ENCODE measurements at places on chromosomes 3 and 15. TPM values are rescaled to one million over a fixed set of nuclear protein-coding genes. Genes with fewer than 3 reads are reported as not detected.

Gene ISLR2
- total RNA-seq: 2.6 TPM

DNA sequence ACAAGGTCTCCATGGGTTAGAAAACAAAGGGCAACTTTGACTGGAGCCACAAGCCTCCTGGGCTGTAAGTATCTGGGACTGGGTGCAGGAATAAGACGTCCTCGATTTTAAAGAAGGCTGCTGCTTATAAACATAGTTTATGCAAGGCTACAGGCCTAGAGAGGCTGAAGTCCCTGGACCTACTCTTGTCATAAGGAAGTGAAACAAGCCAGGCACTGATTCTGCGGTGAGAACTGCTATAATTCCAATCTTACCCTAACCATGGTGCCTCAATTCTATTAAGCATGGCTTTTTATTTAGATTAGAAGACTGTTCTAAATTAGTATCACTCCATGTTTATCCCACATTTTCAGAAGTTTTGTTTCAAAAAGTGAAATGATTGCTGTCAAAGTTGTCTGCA lies 777.6 kb downstream of the PLOD2 start:
- no peaks in the 10 kb centered on the region for H3K4me1 ChIP-seq
- no peak for DNase-seq
- no peaks in the 10 kb centered on the region for H3K36me3 ChIP-seq
- H3K27me3 ChIP-seq: no peaks in the 10 kb centered on the region
- no peak overlapping the region for H3K27ac ChIP-seq

Gene KY
- 12.1 TPM for total RNA-seq

- no peak overlapping the region for H3K27ac ChIP-seq
- H3K36me3 ChIP-seq: no peaks in the 10 kb centered on the region
- H3K27me3 ChIP-seq: no peaks in the 10 kb centered on the region
- no peak overlapping the region for H3K4me3 ChIP-seq
- peaks cover under 1% of the 10 kb centered on the region for H3K4me1 ChIP-seq
These were observed 941.1 kb upstream of the CFAP20DC start for GRCh38 chr3:59990915-59991314.

Gene CLDN16
- total RNA-seq: not detected

DNA sequence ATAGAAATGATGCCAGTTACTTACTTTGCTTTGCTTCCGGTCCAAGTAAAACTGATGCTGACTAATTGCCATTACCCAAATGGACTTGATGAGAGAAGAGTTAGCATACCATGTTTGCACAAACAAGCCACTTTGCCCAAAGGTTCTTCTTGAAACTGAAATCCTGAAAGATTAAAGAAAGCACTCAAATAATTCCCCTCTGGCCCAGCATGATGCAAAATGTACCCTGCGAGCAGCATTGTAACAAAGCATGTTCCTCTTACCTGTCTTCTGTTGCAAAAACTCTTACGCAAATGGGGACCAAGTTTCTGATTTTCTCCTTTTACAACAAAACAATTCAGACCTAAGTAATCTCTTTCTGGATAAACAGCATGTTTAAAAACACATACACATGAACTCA lies 74.5 kb upstream of the LMOD3 start:
- H3K36me3 ChIP-seq: peaks cover 39% of the 10 kb centered on the region
- no peak overlapping the region for H3K27ac ChIP-seq
- H3K4me3 ChIP-seq: no peak overlapping the region
- no peaks in the 10 kb centered on the region for H3K27me3 ChIP-seq

DNA sequence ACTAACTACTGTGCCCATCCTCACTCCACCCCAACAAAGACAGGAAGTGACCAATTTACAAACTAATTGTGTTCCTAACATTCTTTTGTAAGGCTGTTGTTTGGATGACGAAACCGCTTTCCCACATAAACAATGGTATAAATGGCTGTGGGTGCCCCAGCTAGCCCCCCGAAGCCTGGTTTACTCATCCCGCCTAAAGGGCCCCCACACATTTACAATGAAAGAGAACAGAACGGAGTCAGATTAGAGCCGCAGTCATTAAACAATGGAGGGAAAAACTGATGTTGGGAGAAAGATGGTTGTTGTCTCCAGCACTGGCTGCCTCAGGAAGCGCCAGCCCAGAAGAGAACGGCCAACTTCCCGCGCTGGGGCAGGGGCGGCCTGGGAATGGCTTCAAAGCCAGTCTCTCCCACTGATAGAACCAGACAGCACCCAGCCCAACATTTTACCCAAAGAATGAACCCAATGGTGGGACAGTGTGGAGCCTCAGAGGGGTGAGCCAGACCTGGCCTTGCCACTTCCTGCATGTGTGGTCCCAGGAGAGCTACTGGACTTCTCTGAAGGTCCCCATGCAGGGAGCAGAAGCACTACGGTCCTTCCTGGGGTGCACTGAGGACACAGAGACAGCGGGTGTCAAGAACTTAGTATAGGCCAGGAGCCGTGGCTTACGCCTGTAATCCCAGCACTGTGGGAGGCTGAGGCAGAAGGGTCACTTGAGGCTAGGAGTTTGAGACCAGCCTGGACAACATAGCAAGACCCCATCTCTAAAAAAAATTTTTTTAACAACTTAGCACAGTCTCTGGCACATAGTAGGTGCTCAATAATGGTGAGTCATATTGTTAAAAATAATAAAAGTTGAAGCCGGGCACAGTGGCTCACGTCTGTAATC lies 75.8 kb upstream of the GATA2 start:
- no peak overlapping the region for H3K4me3 ChIP-seq
- H3K36me3 ChIP-seq: no peaks in the 10 kb centered on the region
- H3K27me3 ChIP-seq: peaks cover 61% of the 10 kb centered on the region
- peaks cover 33% of the 10 kb centered on the region for H3K4me1 ChIP-seq
- no peak for DNase-seq
- peak overlapping the region; percentile 1 for H3K27ac ChIP-seq

- H3K27ac ChIP-seq: no peak overlapping the region
- no peak overlapping the region for H3K4me3 ChIP-seq
- no peak for DNase-seq
- H3K27me3 ChIP-seq: peaks cover 21% of the 10 kb centered on the region
- H3K36me3 ChIP-seq: no peaks in the 10 kb centered on the region
- H3K4me1 ChIP-seq: no peaks in the 10 kb centered on the region
These were observed 94.8 kb downstream of the ABHD5 start for GRCh38 chr3:43785551-43785950.

DNA sequence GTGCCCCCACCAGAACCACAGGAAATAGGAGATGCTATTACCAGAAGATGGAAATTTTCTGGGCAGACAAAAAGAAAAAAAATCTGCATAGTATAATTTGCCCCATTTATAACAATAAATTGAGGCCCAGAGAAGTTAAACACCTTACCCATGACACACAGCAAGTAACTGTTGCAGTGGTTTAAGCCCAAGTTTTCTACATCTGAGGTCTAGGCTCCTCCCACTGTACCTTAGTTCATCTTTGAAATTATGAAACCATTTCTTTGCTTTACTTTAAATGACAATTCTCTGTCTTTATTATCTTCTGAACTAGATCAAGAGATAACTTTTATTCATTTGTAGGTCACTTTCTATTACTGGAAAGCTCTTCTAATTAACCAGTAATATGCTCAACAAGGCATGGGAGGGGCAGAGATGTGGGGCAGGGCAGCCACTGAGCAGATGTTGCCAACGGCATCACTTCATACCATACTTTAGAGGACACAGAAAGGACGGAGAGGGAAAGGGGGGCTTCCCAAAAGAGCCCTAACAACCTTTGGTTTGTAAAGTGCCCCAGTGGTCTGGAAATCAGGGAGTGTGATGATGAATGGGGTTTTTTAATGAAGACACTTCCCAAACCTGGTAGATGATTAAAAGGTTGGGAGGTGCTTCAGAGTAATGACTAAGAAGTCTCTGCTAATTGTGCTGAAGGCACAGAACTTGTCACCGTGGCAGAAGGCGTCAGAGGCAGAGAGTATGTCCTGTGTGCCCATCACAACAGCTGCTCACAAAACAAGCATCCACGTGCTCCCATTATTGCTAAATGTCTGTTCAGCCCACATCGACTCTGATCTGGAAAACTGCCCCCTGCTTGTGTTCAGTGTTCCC lies 342.5 kb downstream of the SHQ1 start:
- no peak overlapping the region for H3K27ac ChIP-seq
- no peak overlapping the region for H3K4me3 ChIP-seq
- no peaks in the 10 kb centered on the region for H3K4me1 ChIP-seq
- no peak for DNase-seq
- no peaks in the 10 kb centered on the region for H3K36me3 ChIP-seq

- no peak for DNase-seq
- no peak overlapping the region for H3K4me3 ChIP-seq
- H3K27ac ChIP-seq: no peak overlapping the region
- no peaks in the 10 kb centered on the region for H3K4me1 ChIP-seq
- H3K27me3 ChIP-seq: no peaks in the 10 kb centered on the region
These were observed 77.6 kb downstream of the ZNF385D start for GRCh38 chr3:21673393-21673792.

Gene HLTF
- total RNA-seq: 27.4 TPM

Gene SLC2A2
- not detected for total RNA-seq

DNA sequence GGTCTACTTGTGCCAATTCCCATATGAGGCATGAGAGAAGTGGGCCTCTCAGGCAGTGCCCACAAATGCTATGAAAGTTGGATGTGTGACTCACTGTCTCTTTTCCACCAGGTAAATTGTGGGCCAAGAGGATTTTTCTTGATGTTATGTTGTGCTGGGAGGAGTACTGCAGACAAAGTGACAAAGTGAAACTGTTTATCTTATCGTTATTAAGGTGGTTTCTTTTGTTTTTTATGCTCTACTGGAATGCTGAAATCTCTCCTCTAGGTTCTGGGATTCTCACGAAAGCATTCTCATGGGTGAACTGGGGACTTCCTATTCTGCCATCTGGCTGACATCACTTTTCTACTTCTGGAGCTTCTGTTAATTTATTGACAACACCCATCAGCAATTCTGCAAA lies 919.6 kb upstream of the EPHA6 start:
- no peak for DNase-seq
- no peaks in the 10 kb centered on the region for H3K36me3 ChIP-seq
- no peaks in the 10 kb centered on the region for H3K4me1 ChIP-seq
- H3K27me3 ChIP-seq: no peaks in the 10 kb centered on the region
- no peak overlapping the region for H3K4me3 ChIP-seq
- H3K27ac ChIP-seq: no peak overlapping the region

Gene GOLGA8J
- 0.41 TPM for total RNA-seq

- no peak for DNase-seq
- no peak overlapping the region for H3K4me3 ChIP-seq
- H3K36me3 ChIP-seq: no peaks in the 10 kb centered on the region
- no peaks in the 10 kb centered on the region for H3K4me1 ChIP-seq
- H3K27ac ChIP-seq: no peak overlapping the region
These were observed 207.2 kb downstream of the ADAMTS17 start for GRCh38 chr15:100134586-100134985.
